ENCODE measurements at places on chromosomes 5 and 9.

DNA sequence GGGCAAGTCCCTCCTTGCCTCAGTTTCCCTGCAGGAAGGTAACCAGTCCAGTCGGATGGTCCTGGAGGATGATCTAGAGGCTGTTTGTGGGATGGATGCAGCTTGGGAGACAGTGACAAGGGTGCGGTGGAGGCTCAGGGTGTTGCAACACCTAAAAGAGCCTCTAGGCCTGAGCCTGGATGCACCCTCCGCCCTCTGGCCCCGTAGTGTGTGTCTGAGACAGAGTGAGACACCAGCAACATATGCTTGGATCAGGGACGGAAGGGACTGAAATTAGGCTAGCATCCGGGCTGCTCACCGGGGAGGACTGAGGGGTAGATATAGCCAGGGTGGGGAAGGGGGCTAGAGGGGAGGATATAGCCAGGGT, 1.1 kb downstream of the CRAT start:
- no peak for DNase-seq

DNA sequence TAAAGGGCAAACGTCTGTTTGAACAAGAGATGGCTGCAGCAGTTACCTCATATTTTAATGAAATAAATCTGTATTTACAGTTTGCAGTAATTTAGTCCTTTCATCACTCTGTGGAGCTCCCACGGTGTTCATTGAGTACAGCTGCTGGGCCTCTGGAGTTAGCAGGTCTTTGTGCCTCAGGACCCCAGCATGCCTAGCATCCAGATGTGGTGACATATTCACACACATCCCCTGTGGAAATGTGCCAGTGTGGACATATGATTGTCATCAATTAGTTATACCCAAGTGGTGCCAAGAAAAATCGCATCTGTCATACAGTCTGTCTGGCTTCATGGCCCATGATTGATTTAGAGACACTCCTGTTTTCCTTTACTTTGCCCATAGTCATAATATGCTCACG, 77.3 kb downstream of the NNT start:
- DNase-seq = no peak

GRCh38 chr5:168339109-168339771, 47.8 kb downstream of the WWC1 start:
- no peak for DNase-seq

DNA sequence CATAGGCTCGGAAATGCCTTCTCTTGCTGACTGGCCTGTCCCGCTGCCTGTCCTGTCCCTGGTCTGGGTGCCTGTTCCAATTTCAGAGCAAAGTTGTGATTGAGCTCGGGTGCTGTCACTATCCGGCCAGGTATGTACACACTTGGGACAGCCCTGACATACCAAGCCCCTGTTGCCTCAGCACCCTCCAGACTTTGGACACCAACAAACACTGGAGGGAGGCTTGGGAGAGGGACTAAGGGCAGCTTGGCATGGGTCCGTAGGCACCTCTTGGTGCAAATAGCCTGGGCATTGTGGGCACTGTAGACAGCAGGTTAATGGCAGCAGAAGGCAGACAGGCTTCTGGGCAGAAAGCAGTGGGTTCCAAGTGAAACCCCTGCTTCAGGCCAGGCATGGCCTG, 86.3 kb upstream of the SEMA6A start:
- DNase-seq = no peak

GRCh38 chr5:174596429-174596828, 128.0 kb upstream of the MSX2 start:
- no peak for DNase-seq

DNA sequence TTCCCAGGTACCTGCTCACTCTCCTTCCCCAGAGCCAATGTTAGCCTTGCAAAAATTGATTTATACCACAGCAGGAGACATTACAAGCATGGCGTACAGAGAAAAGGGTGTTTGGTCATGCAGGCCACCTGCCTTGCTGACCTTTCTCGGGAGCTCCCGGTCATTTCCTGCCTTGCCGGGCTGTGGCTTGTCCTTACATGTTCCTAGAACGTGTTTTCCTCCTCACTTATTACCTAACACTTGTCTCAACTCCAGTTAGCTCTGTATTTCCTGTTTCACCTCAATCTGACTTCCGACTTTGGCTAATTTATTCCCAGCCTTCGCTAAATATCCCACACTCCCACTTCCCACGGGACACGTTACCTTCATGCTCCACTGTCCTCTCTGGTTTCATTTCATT, 282.5 kb downstream of the ICE1 start:
- DNase-seq = no peak

DNA sequence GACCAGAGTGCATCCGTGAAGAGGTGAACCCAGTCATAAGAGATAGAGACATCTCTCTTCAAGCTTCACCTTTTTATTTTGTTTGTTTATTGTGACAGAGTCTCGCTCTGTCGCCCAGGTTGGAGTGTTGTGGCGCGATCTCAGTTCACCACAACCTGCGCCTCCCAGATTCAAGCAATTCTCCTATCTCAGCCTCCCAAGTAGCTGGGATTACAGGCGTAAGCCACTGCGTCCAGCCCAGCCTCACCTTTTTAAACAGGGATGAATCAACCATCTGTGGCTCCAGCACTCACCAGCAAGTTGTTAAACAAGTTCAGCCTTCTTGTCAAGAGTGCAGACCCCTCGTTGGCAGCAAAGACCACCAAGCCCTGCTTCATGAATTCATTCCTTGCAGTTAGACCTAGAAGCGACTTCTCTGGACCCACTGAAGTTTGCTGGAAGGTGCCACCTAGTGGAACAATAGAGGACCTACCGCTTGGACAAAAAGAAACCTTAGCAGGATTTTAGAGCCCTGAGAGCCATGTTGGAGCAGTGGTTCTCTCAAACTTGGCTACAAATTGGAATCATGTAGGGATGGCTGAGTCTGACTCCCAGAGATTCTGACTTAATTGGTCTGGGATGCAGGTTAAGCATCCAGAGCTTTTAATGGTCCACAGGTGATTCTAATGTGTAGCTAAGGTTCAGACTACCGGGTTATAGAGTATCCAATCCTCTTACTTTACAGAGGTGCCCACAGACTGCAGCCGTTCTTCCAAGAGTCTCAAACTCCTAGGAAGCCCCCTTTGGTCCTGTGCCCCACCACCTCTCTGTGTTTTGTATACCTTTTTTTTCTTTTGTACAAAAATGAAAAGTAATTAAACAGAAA, 10.5 kb upstream of the GALNT10 start:
- DNase-seq = peak; percentile 49

- no peak for DNase-seq
These were observed 19.9 kb downstream of the TNFSF8 start for GRCh38 chr9:114910541-114910940.

- no peak for DNase-seq
These were observed 20.3 kb downstream of the CAMSAP1 start for GRCh38 chr9:135887021-135887507.

DNA sequence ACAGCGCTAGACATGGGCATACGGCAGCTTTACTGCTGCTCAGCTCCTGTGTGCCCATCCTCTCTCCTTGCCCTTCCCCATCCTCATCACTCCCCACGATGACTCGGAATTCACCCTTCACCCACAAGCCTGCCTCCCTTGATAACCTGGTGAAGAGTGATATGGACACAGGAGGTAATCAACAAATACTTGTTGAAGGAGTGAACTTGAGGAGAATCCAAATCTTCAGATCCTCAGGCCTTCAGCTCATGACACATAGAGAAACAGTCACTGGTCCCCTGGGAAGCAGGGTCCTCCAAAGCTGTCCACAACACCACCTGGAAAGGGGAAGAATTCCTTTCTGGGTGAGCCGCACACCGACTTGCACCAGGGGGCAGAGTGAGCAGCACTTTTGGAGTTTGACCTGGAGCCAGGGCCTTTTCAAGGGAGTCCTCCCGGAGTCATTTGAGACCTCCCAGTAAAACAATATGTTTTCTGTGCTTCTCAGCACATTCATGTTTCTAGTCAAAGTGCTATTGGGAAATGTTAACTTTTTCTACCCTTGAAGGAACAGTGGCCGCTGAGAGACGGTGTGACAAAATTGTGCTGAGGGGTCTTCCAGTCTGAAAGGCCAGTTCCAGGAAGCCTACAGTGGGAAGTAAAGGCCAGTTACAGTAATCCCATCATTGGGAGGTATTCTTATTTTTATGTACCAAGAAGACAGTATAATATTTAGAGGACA, 332.3 kb downstream of the CWC27 start:
- DNase-seq = peak; percentile 82

DNA sequence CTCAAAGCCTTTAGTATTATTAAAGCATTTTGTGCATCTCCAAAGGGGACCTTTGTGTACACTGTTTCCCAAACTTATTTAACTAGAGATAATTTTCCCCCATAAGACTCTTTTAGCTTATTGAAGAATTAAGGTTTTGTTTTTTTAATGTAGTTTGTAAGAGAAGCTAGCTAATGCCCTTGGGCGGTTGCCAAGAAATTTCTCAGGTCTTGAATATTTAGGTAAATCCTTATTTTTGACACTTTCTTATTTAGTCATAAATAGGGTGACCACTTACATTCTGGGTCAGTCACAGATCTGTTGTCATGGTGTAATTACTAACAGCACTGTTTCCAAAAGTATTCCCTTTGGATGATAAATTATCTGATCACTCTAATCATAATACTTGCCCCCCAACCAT, 27.2 kb downstream of the TNFAIP8 start:
- DNase-seq = no peak

- DNase-seq = no peak
These were observed 25.2 kb upstream of the TNFAIP8 start for GRCh38 chr5:119330367-119331183.

- no peak for DNase-seq
These were observed 38.7 kb downstream of the TSTD2 start for GRCh38 chr9:97594381-97594921.

GRCh38 chr5:58773744-58774441, 191.0 kb downstream of the RAB3C start:
- DNase-seq = peak; percentile 60

GRCh38 chr9:107976767-107977166, 487.2 kb upstream of the KLF4 start:
- peak; percentile 65 for DNase-seq

DNA sequence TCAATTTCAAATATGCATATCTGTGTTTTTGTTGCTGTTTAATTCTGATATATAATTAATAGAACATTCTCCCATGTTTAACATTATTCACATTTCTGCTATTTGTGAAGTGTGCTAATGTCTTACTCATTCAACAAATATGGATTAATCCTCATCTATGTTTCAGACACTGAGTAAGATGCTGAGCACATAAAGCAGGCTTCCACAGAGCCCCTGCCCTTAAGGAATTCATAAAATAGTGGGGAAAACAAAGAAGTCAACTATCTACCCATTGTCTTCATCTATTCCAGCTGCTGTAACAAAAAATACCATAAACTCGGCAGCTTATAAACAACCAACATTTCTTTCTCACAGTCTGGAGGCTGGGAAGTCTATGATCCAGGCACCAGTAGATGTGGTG, 333.3 kb downstream of the SEMA5A start:
- DNase-seq = no peak

GRCh38 chr5:13359344-13359743, 585.1 kb downstream of the DNAH5 start:
- DNase-seq = no peak

DNA sequence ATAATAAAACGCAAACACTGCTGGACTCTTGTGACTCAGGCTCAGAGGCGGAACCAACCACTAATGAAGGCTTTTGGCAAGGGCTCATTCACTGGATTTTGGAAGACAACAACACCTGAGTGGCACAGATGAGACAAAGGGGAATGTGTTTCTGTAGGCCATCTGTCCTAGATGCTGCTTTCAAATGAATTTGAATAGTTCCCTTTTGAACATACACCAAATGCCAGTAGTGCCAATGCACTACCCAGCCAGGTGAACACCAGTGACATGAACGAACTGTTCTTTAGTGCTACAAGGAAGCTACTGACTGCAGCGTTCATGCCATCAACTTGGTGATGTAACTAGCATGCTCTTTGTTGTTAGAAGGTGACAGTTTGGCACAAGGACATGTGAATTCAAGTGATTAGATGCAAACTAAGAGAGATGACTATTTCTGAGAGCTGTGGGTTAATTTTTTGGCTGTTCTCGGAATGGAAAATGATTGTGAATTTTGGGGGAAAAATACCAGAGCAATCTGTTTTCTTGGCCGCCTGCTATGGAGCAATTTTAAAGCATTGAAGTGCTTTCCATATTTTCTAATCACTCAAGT, 173.7 kb downstream of the SLC24A2 start:
- DNase-seq = no peak

DNA sequence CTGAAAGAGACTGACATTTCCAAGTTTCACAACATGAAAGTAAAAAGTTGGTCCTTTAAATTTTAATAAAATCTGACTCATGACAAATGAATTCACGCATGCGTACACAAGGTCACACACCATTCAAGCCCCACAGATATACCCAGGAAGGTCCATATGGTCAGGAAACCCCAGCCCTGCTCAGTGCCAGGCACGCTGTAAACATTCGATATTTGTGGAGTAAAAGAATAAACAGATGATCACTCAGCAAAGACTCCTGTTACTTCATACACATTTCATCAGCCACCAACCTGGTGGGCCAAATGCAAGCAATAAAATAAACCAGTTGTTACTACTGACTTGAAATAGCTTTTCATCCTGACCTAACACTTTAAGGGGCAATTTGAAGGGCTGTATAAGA, 158.0 kb upstream of the RETREG1 start:
- DNase-seq = no peak

DNA sequence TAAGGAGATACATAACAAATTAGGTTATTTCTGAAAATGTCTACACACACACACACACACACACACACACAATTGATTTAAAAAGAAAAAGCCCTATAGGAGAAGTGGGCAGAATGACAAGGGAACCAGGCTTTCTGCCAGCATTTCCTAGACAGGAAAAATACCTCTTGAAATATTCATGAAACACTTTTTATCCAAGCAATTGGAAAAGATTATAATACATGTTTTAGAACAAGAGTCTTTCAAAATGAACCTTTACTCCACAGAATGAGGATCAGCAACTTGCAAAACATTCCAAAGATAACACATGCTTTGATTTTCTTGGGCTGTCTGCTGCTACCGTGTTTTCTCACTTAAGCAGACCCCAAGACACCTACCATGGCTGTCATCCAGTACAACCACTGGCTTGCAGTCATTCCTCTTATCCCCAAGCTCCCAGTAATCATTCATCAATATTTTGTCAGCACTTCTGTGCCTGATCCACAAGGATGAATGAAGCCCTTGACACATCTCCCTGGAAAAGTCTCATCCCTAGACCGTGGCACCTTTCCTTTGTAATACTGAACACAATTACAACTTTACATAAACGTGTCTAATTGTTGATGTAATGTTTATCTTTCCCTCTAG, 717.1 kb upstream of the ZNF608 start:
- peak; percentile 36 for DNase-seq

GRCh38 chr9:109199676-109200075, 32.6 kb upstream of the FRRS1L start:
- no peak for DNase-seq

- DNase-seq = no peak
These were observed 47.7 kb downstream of the LIX1 start for GRCh38 chr5:97094579-97095317.

DNA sequence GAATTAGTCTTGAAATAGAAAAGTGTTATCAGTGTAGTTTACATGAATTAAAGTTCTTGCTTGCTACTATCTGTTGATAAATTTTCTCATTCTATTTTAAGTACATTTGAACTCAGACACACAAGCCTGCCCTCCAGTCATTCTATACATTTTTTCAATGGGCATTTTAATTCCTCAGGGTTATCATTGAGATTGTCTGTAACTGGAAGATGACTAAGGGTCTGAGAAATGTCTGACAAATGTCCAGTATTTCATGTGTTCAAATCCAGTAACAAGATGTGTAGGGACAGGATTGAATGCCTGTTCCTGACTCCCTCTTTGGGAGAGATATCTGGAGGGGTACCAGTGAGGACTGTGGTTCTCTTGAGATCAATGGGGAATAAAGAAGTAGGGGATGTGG, 223.9 kb upstream of the ADAMTSL1 start:
- DNase-seq = no peak

- no peak for DNase-seq
These were observed 124.4 kb downstream of the ZNF354C start for GRCh38 chr5:179184521-179185050.
